ENCODE measurements at places on chromosomes 1 and 21.
A peak's percentile ranks its signal among the peaks of the same experiment; 100 is the strongest.

- no peak for DNase-seq
Observed at GRCh38 chr1:2042830-2043773, 7.1 kb upstream of the PRKCZ start.

DNA sequence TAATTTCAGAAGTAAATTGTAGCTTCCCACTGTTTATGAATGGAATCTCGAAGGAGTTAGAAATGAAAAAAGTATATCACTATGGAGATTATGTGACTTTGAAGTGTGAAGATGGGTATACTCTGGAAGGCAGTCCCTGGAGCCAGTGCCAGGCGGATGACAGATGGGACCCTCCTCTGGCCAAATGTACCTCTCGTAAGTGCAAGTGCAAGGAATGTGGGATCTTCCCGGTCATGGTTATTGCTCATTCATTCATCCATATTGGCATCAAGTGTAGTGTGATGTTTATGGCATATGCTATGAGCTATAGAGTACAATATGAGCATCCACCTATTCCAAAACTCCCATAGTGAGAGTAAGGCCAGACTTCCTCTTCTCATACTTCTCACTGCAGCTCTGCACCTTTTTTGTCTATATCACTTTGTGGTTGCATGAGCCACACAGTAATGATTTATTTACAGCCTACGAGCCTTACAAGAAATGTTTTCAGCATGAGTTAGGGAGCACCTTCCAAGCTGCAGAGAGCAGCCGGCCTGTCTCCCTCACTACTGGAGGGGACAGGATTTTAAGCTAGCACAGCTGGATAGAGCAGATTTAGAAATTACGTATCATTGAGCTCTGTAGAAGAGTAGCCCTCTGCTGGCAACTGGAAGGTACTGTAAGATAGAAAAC, 24.9 kb upstream of the CR1L start:
- DNase-seq: no peak

DNA sequence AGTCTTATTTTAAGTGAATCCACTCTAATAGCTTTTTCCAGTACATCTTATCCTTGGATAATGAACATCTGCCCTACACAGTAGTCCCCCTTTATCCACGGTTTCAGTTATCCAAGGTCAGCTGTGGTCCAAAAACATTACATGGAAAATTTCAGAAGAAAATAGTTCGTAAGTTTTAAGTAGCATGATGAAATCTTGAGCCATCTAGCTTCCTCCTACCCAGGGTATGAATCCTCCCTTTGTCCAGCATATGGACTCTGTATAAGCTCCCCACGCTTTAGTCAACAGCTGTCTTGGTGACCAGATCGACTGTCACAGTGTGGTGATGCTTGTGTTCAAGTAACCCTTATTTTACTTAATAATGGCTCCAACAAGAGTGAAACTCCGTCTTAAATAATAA, 2.6 kb downstream of the GLRX2 start:
- DNase-seq: no peak

DNA sequence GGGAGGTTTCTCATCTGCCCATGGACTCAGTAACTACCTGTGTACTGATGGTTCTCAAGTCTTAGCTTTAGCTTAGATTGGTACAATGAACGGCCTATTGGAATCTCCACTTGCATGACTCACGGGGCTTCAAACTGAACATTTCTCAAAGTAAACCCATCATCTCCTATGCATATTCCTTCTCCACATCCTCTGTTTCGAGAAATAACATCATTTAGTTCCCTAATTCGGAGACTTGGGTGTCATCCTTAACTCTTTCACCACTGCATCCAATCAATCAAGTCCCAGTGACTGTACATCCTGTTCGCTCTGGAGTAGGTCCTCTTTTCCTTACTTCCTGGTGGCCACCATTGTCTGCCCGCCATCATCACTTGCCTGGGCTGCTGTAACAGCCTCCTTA, 55.8 kb downstream of the LGR6 start:
- no peak for DNase-seq

GRCh38 chr1:80153762-80154161, 1147.2 kb upstream of the ADGRL4 start:
- no peak for DNase-seq

DNA sequence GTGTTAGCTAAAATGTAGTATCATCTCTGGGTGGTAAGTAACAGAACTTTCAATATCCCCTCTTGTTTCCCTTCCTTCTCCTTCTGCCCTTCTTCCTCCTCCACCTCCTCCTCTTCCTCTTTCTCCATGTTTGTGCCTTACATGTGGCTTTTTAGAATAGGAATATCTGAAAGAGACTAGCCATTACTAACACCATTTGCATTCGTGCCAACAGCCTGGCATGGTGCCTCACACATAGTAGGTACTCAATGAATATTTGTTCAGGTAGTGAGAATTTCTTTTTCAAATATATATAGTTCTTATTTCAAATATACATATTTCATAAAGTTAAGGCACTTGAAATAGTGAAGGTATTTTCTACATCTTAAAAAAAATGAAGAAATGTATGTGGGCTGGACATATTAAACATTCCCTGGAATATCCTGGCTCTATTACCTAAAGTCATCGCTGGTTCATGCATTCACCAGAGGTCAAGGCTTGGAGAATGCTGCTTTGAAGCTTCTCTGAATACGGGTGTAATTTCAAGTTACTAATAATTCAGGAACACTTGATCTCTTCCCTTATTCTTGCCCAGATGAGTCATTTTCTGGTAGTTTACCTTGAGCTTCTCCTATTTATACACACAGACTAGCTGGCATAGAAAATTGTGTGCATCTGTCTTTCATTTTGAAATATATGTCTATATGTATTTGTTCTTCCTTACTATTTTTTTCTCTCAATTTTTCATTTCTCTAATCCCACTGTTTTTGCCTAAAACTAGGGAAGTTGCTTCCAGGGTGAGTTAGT, 319.4 kb downstream of the TGFB2 start:
- DNase-seq: no peak

- DNase-seq: no peak
Observed at GRCh38 chr21:21003701-21004100, 5.5 kb downstream of the NCAM2 start.

DNA sequence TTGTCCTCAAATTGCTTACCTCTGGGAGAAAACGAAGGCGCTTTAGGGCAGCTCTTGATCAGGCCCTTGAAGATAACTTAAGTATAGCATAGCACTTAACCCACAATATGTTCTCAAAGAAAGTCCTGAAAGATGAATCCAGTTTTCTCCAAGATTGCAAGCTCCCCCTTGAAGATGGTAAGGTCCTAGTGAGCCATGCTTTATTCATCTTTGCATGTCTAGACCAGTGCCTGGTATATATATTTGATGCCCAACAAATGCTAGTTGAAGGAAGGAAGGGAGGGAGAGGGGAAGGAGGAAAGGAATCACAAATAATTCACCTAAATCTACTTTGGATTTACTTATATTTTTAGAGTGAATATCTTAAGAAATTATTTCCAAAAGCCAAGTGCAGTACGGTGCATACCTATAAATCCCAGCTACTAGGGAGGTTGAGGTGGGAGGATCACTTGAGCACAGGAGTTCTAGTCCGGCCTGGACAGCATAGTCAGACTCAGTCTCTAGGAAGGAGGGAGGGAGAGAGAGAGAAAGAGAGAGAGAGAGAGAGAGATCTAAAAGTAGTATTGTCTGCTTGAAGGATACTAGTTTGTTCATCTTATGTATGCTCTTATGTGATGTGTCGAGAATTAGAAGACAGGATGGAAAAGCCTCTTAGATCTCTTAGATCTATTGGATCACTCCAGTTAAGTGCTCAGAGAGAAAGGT, 25.0 kb downstream of the PBX1 start:
- DNase-seq: no peak

GRCh38 chr1:236702791-236703394, 16.6 kb downstream of the ACTN2 start:
- DNase-seq: no peak

GRCh38 chr1:27342778-27343638, 1.2 kb downstream of the SYTL1 start:
- DNase-seq: peak; percentile 45

DNA sequence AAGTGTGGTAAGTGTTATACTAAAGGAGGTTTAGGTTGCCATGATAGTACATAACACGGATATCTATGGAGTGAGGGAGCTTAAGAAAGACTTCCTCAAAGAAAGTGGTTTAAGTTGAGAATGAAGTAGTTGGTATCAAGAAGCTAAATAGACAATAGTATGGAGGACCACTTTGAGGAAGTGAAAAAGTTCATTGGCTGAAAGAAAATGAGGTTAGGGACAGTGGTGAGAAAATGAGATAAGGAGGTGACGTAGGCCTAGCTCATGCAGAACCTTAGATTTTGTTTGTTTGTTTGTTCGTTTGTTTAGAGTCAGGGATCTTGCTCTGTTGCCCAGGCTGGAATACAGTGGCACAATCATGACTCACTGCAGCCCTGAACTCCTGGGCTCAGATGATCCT, 72.2 kb upstream of the PPIH start:
- no peak for DNase-seq

GRCh38 chr1:93701629-93702028, 20.0 kb upstream of the BCAR3 start:
- DNase-seq: no peak

DNA sequence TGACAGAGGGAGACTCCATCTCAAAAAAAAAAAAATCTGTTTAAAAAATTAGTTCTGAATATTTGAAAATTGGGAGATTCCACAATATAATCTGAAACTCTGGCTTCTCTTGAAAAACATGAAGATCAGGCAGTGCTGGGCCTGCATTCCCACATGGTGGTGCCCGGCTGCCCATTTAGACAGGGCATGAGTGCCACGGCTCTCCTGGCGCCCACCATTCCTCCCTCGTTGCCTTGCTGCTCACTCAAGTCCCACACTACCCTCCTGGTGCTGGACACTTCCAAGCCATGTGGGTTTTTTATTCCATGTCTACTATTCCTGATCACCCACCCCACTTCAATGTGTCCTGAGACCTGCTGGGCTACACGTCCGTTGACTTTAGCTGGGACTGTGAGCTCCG, 10.8 kb upstream of the MYOM3 start:
- no peak for DNase-seq

DNA sequence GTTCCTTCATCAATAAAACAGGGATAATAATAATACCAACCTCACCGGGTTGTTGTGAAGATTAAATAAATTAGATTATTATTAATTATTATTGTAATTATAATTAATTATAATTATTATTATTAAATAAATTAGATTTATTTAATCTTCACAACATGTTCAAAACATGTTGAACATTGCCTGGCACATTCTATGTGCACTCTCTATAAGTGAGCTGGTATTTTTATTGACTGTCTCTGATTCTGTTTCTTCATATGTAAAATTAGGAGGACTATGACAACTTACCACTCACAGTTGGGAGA, 834 bp upstream of the C8B start:
- no peak for DNase-seq

- no peak for DNase-seq
Observed at GRCh38 chr1:77542813-77543420, 139.5 kb downstream of the ZZZ3 start.

DNA sequence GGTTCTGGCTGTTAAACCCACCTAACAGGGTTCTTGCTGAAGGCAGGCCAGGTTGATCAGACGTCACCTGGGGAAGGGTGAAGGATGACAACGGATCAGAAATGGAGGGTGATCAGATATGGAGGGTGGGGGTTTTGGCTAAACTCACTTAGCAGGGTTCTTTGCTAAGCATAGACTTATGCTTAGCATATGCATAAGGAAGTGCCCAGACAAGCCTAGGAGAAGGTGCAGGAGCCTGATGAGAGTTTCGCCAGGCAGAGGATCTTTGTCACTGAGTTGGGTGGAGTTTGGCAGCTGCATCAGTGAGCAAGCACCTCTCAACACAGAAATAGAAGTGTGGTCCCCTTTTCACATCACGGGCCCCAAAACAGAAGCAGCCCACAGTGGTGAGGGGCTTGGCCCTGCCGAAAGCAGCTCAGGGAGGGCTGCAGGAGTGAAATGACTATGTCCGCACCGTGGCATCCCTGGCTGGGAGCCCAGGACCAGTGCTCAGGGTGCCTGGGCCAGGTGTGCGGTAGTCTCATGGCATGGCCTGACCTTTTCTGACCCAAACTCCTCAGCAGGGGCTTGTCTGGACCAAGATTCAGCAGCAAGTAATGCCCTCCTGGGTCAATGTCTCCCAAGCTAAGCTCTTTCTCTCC, 101.6 kb downstream of the AJAP1 start:
- DNase-seq: no peak

DNA sequence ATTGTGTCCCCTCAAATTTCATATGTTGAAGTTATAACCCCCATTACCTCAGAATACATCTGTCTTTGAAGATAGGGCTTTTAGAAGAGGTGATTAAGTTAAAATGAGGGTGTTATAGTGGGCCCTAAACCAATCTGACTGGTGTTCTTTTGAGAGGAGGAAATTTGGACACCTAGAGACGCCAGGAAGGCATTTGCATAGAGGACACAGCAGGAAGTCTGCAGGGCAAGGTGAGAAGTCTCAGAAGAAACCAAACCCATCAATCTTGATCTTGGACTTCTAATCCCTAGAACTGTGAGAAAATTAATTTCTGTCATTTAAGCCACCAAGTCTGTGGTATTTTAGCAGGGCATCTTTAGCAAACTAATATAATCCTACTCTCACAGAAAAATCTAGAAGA, 13.0 kb downstream of the GOLPH3L start:
- no peak for DNase-seq

DNA sequence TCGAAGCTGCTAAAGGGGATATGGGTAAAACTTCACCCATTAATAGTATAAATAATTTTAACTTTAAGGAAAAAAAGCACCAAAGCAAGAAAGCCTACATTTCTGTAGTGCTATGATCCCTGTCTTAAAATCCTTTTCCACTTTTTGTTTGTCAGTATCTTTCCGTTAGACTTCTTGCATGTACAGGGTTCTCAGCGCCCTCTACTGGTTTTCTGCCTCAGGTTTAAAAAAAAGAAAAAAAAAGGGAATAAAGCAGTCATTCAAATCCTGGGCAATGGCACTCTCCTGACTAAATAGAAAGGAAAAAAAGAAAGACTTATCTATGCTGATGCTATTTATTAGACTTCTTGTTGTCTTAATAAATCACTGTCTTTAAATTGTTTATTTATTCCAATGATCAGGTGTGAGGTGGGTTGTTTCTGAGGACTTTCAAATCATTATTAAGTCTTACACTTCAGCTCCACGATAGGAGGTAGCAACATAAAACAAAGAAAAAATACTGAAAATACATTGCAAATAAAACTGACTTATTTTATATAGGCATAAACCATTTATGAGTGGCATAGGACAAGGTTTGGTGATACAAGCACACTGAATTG, 475.4 kb upstream of the NR5A2 start:
- DNase-seq: no peak
